GM04504 (cell line): ENCODE measurements at places on chromosomes 3 and 15.

DNA sequence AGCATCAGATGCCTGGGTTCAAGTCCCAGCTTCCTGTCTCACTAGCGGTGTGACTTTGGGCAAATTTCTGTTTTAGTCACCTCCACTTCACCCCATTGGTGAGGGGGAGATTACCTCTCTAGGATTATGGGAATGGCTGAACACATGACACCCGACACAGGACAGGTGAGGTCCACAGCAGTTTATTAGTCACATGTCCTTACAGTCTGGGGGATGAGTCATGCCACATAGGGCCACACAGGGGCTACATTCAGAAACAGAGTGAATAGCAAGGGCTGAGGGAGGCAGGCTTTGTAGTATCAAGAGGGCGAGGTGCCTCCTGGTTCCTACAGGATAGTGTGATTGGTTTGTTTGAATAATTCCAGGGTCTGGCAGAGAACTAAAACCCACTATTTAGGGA, 15.2 kb upstream of the ITGA11 start:
- DNase-seq: no peak

DNA sequence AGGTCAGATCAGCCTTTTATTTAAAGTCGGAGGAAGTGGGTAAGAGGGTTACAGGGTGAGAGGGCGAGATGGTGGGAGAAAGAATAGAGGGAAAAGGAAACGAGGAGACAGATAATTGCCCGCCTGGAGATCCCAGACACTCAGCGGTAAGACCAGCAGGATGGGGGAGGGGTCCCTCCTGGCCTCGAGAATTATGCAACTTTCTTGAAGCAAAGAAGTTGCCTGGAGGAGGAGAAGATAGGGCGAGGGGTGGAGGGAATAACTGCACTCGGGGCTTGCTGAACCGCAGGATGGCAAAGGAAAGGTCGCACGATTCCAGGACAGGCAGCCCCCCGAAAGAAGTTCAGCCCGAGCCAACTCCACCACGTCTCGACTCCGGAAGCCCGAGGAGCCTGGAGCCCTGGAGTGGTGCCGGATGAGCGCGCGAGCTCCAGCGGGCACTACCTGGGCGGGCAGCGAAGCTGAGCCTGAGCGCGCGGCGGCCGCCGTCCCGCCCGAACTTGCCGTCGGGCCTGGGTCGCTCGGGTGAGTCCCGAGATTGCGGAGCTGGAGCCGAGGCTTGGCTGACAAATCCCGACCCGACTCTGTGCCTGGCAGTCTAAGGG, 402 bp downstream of the WWTR1 start:
- DNase-seq: no peak

DNA sequence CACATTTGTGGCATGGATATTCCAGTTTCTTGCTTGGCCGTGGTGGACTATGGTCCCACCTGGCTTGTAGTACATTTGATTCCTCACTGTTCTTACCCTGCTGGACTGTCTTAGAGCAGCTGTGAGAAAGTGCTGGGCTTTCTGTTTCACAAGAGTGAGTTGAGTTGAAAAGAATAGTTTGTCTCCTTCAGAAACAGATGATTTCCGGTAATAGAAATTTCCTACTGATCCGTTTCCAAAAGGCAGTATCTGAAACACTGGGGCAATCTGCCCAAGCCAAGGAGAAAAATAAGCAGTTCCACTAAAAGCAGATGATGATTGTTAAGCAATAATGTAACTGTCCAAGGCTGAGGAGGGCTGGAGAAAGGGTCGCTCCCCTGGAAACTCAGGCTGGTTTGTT, 96.0 kb downstream of the SUCLG2 start:
- DNase-seq: peak; percentile 35

GRCh38 chr3:176352716-176353334, 844.5 kb downstream of the TBL1XR1 start:
- DNase-seq: no peak

DNA sequence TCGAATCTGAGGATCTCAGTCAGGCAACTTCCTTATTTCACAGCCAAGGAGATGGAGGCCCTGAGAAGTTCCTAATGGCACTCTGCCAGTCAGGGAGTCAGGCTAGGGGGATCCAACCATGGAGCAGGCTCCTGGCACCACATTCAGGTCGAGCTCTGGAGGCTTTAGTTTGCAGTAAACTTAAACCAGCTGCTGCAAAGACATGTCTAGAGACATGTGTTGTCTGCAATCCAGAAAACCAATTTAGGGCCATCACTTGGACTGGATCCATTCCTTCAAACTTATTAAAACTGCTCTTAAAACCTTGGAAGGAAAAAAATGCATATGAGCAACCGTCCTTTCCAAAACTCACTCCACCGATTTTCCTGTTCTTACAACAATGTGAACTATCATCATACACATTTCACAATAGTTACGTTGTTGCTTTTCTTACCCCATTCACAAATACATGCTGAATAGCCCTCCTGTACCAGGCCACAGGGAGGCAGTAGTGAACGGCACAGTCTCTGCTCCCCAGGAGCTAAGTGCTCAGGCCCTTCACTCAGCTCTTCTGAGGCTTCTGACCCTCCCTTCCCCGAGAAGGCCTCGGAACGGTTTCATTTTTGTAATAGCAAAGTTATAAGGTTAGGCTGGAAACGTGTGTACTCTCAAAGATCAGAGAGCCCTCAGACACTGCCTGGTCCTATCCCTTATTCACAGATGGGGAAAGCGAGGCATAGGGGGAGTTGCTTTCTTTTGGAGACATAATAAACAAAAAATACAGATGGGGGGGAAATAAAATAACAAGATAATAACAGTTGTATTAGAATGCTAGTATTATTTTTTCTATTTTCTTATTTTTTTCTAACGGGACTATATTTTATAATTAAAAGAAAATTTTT, 20.1 kb downstream of the RFT1 start:
- DNase-seq: peak; percentile 59
